ENCODE measurements at places on chromosomes 11 and 22.

- DNase-seq, result no peak
These were observed 115.3 kb upstream of the SESN3 start for GRCh38 chr11:95346265-95346664.

DNA sequence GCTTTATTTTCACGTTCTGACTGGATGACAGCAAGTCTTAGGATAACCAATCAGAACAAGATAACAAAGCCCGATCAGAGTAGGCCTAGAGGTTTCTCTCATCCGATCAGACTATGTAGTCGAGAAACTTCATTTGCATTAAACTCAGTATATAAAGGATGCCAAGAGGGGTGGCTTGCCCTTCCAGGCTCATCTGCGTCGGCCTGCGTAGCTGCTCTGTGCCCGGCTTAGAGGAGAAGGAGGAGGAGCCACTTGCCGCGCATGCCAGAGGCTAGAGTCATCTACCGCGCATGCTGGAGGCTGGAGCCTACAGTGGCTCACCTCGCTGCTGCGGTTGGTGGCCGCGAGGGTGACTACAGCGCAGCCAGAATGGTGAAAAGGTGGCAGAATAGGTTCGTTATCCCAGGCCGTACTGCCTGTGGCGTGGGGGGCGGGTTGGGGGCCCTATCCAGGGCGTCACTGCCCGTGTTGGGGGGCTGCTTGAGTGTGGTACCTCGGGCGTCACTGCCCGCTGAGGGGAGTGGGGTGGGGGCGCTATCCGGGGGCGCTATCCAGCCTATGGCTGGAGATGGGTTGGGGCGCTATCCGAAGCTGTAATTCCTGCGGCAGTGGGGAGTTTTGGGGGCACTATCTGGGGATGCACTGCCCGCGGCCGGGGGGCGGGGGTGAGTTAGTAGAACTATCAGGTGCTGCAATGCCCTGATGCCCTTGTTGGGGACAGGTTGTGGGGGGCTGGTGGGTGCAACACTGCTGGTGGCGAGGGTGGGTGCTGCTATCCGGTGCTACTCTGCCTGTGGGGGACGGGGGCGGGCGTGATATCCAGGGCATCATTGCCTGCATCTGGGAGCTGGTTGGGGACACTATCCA is at the start of gene RFPL2:
Gene RFPL2, minus strand, starts transcription at position 218 of the 867 bp plus-strand sequence. CDS start 2,622 bp downstream, outside the sequence.
- DNase-seq, result no peak

GRCh38 chr11:44008088-44008501 is 39.7 kb upstream of the ACCSL start:
- DNase-seq, result no peak

DNA sequence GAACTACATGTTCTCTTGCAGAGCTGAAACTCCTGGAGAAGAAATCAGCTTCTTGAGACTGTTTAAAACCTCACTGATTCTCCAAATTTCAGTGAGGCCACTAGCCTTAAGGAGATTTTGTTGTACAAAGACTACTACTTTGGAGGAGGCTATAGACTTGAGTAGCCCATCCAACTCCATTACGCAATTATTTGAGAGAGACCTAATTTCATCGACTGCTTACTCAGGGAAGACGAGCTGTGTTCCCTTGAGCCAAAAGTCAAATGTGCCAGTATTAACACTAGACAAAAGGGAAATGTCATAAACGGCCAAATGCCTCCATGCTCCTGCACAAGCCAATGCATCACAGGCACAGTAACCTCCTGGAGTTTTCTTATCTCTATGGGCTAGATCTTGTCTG is 182.8 kb upstream of the SESN3 start:
- DNase-seq, result no peak

- DNase-seq, result no peak
These were observed 7.3 kb downstream of the ARHGAP8 start for GRCh38 chr22:44759430-44760310.

GRCh38 chr11:119320240-119320775 is 3.4 kb upstream of the MCAM start:
- no peak for DNase-seq

GRCh38 chr22:28112548-28113043 is 193.5 kb upstream of the PITPNB start:
- DNase-seq, result no peak

GRCh38 chr22:20403779-20404140 is 9.8 kb downstream of the ZNF74 start:
- DNase-seq, result no peak

DNA sequence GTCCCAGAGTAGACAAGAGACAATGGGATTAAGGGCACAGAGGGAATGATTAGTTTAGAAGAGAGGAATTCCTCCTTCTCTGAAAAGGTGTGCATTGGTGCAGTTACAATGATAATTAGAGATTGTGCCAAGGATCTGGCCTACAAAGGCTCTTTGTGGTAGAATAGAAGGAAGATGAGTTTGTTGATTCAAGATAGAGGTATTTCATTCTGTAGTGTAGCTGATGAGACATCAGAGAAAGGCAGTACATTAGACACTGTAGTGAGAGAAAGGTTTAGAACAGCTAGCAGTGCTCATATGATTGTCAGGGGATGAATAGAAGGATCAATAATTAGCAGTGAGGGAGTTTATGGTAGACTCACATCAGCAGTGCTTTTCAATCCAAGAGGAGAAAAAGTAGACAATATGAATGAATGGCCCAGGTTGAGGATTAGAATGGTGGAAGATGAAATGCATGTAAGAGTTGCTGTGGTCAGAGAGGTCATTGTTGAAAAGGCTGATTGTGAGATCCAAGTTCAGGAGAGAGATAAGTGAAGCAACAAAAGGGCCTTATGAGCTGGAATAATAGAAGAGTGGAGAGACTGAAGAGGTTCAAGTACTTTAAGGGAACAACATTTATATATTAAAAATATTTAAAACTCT is 28.9 kb downstream of the SIK2 start:
- no peak for DNase-seq

DNA sequence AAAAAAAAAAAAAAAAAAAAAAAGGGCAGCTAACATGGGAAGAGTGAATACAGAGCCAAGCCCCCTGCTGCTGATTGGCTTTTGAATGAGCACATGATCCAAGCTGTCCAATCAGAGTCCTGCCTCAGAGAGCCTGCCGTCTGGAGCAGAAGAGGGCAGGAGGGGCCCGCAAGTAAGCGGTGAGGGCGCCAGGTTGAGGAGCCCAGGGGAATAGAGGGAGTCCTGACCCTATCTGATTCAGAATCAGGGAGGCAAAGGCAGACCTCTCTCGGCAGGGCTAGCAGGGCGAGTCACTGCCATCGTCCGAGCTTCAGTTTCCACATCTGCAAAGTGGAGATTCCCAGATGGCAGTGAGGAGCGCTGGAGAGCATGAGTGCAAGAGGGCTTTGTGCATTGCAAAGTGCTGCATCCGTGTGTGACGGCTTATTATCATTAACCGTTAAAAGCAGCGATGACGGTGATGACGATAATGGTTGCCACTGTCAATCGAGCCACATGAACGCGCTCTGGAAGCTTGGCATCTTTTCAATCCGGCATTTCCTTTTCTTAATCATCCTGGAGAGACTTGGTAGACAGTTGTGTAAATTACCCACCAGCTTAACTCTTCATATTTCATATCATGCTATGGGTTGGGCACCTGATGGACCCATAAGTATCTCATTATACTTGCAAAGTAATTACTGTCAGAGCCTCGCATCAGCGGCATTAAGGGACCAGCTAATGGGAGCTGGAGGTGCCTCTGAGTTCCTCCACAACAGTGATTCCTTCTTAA is 68.6 kb upstream of the ATXN10 start:
- DNase-seq, result no peak

DNA sequence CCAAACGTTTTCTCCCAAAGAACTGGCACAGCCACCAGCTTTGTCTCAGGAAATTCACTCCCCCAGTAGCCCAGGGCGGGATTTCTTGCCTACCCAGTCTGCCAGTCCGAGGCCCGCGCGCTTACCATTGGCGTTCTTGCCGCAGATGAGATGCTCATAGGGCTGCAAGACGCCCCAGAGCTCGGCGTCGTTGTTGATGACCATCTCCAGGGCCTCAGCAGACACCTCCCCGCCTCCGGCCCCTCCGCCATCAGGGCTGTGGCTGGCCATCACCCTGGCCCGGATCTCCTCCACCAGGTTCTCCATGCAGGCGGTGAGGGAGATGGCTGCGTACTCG is 1.3 kb downstream of the ABTB2 start:
- DNase-seq, result no peak

GRCh38 chr11:121576531-121576930 is 123.8 kb upstream of the SORL1-AS1 start:
- DNase-seq, result no peak

GRCh38 chr11:2571598-2572281 is 126.9 kb downstream of the KCNQ1 start:
- no peak for DNase-seq

DNA sequence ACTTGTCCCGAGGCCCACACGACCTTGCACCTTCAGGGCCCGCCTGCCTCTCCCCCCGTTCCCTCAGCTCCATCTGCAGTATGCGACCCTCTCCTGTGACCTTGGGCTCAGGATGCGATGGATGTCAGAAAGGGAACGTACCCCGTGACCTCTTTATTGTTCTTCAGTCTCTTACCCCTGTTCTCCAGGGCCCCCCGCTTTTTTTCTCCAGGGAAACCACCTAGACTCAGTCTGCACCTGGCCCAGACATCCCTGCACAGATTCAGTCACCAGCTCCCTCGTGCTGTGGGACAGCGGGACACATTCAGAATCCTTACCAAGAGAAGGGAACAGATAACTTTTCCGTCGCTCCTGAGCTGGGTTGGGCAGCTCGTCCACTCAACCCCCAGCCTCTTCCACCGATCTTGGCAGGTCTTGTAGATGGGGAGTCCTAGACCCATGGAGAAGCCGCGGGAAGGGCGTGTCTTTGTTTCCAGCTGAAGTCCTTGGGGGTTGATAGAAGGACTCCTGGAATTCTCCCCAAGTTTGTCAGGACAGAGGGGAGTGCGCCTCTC is 1.4 kb upstream of the PHOX2A start:
- no peak for DNase-seq

GRCh38 chr11:11137339-11137738 is 215.7 kb downstream of the CSNK2A3 start:
- no peak for DNase-seq

GRCh38 chr11:28439403-28439802 is 331.2 kb downstream of the METTL15 start:
- DNase-seq, result no peak

DNA sequence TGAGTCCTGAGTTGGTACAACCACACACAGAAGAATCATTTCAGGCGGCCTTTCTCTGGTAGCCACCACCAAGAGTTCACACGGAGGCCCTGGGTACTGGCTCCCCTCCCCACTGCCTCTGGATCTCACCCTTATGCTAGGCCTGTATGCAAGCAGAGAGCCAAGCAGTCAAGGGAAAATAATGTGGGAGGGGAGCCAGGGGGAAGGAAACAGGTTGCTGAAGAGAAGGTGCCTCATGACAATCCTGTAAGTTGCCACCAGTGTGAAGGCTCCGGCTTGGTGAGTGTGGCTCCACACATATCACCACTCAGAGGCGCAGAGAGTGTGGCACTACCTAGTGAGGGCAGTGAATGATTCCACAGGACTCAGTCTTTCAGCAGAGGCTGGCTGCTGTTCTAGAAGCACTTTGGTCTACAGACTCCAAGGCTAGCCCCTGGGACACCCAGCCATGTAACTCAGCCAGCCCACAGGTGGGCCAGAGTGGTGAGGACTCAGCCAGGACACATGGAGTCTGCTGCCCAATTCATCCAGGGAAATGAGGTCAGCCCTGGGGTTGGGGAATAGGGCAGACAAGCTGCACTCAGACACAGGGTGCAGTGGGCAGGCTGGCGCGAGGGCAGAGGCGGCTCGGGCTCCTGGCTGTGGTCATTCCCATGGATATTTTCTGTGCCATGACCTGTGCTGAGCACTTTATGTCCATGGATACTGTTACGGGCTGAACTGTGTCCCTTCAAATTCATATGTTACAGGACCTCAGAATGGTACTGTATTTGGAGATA is 49.0 kb upstream of the SERPIND1 start:
- DNase-seq, result no peak

GRCh38 chr11:133326332-133326731 is 206.0 kb downstream of the OPCML start:
- DNase-seq, result no peak

- DNase-seq, result no peak
These were observed 134.9 kb downstream of the NXPE2 start for GRCh38 chr11:114813189-114813718.

- DNase-seq, result no peak
These were observed 7.0 kb downstream of the EXPH5 start for GRCh38 chr11:108586600-108586999.

DNA sequence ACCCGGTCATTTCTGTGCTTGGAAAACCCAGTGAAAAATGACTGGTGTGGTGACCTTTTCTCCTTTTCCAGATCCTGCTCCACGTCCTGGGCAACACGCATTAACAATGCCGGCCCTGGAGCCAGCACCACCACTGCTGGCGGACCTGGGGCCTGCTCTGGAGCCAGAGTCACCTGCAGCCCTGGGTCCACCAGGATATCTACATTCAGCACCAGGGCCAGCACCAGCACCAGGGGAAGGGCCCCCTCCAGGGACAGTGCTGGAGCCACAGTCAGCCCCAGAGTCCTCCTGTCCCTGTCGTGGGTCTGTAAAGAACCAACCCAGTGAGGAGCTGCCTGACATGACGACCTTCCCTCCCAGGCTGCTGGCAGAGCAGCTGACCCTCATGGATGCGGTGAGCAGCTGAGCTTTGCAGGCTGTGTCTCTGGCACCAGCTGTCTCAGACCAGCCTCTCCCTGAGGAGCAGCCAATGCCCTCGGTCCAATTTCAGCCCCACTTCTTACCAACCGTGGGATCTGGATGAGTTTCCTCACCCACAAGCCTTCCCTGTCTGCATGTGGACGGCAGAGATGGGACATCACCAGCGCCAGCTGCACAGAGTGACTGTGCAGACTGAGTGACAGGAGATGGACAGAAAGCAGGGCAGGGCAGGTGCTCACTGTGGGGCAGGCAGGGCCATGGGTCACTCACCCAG is 1.9 kb downstream of the RGL4 start:
- DNase-seq, result no peak

GRCh38 chr11:6411594-6412031 is 7.3 kb downstream of the APBB1 start:
- DNase-seq, result no peak

- no peak for DNase-seq
These were observed 57.8 kb downstream of the ST14 start for GRCh38 chr11:130217133-130218031.

- DNase-seq, result peak; percentile 69
These were observed 2.3 kb downstream of the TSPAN4 start for GRCh38 chr11:844693-845644.
